ENCODE measurements at places on chromosomes 6 and 20.

GRCh38 chr6:38020593-38020992 is 201.1 kb downstream of the ZFAND3 start:
- no peak for DNase-seq

DNA sequence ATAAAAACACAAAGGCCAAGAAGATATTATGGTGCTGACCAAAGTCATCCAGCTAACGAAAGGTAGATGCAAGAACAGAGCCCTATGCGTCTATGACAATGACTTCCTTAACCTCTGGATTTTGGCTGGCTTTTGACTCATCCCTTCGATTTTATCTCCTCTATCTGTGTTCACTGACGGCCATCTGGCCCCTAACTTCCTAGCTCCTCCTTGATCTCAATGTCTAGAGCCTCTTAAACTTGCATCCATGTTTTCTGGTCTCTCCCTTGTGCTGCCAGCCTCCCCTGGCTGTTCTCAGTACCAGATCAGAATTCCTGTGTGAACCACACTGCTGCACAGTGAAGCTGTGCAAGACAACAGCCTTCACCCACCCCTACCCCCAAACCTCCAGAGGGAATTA is 452.9 kb downstream of the UTRN start:
- no peak for DNase-seq

DNA sequence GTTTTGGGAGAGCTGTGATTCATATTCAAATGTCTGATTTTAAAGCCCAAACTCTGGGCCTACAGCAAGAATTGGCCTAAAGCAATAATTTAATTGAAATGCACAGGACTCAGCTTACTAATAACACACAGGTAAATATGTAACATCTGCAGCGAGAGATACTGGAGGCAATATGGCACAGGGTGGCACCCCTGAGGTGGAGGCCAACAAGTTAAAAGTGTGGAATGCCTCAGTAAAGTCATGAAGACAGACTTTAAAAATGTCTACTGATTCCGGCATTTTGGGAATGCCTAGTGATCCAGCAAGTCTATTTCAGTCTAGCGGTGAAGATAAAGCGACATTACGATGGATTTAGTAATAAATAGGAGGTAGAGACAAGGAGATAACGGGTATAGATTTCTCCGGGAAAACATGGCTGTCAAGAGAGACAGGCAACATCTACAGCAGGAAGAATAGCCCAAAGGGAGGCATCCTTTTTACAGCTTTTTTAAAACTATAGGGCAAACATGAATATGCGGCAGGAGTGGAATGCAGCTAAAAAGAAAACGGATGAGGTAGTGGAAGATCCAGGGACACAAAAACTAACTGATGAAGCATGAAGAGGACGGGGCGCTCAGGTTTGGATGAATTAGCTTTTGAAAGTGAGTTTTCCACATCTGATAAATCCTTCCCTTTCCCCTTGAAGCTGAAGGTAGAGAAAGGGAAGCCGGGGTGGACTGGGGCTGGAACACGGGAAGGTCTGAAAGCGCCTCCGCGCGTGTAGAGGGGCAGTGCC is 1.2 kb downstream of the NANP start:
- DNase-seq = no peak

- no peak for DNase-seq
Observed at GRCh38 chr6:18328070-18328469, 59.1 kb upstream of the RNF144B start.

DNA sequence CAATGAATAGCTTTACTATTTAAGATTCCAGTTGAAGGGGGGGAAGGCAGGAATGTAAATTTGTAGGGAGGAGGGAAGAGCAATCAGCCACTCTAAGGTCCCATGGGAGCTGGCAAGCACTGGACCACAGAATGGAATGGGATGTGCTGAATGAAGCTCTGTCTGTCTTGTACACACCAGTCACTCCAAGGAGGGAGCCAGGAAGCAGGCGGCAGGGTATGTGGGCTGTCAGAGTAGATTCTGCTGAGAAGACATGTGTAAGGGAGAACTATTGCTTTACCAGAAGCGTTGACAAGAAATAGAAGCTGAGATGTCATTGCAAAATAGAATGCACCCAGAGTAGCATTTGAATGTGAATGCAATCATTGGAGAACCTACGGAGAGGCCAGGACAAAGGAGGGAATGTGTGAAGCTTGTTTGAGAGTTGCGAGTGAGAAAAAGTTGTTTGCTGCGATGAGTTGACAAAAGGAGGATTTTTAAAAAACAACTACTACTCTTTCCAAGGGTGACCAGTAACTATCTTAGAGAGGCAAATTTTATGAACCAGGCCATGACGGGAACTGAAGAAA is 25.2 kb upstream of the PDE7B start:
- DNase-seq = no peak

- DNase-seq = no peak
Observed at GRCh38 chr6:131937226-131937625, 13.9 kb downstream of the CCN2 start.

DNA sequence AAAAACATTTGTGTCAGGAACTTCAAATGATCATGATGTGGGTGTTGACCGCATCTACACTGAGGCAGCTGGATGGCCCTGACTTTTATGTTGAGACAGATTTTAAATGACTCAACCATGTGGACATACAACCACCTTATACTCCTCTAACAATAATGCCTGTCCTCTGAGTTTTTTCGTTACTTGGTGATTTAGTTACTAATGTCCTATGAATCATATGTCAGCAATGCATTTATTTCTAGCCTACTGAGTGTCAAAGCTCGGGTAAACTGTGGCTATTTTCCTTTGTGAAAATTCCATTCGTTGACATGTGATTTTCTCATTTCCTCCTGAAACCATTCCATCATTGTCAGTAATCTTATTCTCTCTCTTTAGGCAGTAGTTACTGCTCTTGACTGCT is 38.9 kb upstream of the NKX2-4 start:
- no peak for DNase-seq

Data from GOT3 (cell line).